ENCODE measurements at places on chromosomes 4 and X.

DNA sequence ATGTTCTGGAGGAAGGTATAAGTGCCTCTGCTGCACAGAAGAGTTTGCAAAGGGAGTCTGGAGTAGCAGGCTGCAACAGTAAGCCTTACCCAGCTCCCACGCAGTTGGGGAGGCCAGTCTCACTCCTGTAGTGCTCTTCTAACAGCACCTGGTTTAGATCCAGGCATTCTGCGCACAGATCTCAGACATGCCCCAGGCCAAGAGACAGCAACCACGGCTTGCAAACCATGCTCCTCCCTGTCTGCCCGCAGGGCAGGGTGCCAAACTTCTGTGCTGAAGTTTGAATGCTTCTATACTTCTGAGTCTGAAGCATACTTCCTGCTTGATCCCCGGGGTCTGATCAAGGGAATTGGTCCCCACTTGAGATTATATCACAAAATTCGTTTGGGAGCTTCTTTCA is 106.3 kb downstream of the LINC00632 start:
- DNase-seq, result peak; percentile 76

DNA sequence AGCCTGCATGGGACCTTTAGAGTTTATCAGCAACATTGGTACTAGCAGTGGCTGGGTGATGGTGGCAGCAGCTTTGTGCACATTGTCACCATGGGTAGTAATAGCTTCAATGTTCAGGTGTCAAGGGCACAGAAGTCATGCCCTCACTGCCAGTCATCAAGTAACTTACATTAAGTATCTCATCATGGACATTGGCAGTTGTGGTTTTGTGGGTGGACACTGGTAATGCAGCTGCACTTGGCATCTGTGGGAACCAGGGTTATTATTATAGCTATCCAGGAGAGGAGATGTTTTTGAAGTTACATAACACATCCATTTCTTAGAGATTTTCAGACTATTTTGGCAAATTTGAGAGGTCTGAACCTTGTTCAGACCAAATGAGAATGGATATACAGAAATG is 243.2 kb upstream of the NOCT start:
- no peak for DNase-seq

GRCh38 chr4:52572936-52573485 is 86.1 kb downstream of the USP46 start:
- DNase-seq, result no peak

- no peak for DNase-seq
Observed at GRCh38 chr4:148800336-148800885, 358.2 kb upstream of the NR3C2 start.

GRCh38 chr4:89538171-89538570 is 230.6 kb upstream of the GPRIN3 start:
- DNase-seq, result no peak

GRCh38 chrX:154402622-154403127 is 4.5 kb downstream of the RPL10 start:
- no peak for DNase-seq

DNA sequence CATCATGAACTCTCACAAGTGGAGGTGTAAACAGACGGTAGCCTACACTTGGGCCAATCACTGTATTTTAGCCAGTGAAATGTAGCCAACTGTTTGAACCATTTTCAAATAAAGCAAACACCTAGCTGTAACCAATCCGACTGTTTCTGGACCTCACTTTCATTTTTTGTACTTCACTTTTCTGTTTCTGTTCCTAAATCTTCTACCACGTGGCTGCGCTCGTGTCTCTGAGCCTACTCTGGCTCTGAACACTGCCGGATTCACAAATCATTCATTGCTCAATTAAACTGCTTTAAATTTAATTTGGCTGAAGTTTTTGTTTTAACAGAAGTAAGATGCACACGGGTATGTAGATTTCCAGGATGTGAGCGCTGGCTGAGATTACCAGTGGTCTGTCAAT is 319.1 kb downstream of the RAPGEF2 start:
- no peak for DNase-seq

DNA sequence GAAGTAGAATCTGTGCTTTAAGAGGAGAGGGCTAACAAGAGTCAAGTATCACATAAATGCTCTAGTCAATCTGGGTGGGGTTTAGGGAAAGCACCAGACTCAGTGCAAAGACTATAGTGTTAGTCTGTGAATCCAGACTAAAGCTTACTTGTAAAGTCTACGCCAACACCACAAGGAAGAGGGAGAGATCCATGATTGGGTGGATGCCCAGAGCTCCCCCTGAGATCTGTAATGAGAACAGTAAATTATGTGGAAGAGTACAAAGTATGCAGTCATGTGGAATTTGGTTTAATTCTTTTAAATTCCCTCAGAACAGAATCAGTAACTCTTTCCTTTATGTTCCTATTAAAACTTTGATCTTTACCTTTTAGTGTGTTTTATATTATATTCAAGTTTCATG is 354.7 kb upstream of the SPANXN4 start:
- DNase-seq, result peak; percentile 16

DNA sequence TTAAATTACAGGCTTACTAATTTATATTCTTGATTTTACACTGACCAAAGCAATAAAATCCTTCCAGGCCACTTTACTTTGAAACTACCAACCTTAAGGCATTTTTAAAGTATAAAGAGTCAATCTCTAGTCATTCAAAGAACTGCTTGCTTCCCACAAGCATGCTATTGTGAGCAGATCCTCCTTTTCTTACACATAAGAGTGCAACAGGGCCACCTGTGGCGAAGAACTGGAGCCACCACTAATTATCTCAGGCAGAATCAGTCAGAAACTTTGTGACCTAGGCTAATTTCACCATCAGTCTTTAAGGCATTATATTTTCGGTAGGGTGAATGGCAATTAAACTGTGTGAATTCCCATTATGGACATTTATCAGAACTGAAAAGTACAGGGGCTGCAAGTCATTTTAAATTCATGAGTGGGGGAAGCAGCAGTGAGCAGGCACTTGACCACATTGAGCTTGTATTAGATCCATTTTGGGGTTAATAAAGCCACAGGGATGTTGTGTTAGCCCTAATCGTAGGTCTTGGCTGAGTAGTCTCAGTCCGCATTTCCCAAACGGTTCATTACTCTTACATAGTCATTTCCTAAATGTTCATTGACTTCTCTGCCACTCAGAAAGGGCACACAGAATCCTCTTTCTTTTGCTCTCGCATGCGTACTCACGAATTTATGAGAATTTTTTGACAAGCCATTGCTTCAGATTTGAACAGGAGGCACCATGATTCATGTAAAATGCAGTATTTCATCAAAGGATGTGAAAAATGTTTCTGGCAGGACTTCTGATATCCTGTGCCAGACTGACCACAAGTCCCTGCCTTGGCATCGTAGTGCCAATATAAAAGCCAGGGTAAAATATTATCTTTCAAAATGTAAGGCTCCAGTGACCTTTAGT is 39.8 kb downstream of the NPY2R start:
- no peak for DNase-seq
